Progenitor cell of endocrine pancreas (in vitro differentiated cells): ENCODE measurements at places on chromosomes 5 and 9.

- no peak for DNase-seq
Observed at GRCh38 chr9:89498852-89499480, 1.1 kb upstream of the SEMA4D start.

- DNase-seq, result no peak
Observed at GRCh38 chr9:22740781-22741180, 294.2 kb downstream of the DMRTA1 start.

GRCh38 chr5:24110004-24110615 is 534.7 kb downstream of the CDH10 start:
- no peak for DNase-seq

GRCh38 chr5:33305572-33305971 is 135.2 kb upstream of the TARS1 start:
- DNase-seq, result no peak

DNA sequence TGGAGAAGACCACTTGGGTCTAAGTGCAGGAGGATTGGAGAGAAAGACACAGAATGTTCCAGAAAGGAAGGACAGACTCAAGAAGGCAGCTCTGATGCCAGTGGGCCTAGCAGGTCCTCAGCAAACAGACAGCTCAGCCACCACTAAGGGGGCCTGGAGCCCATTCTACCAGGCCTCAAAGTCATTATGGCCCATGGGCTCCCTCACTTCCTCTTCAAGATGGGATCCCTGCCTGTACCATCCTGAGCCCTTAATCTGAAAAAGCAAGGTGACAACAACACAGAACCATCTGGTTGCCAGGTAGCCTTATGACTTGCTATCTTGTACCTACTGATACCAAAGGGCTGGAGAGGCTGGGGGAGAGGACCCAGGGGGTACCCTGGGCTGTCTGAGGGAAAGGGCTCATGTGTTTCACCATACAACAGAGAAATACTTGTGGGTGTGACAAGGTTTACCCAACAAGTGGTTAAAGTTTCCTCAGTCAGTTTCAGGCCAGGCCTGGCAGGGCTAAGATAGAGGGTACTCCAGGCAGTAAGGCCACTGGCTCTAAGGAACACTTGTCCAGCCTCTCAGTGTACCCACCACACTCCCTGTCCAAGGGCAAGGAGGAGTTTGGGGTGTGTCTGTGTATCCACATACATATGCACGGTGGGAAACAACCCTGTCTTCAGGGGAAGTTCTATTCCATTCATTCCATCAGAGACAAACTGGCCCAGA is 30.7 kb downstream of the TCF7 start:
- DNase-seq, result no peak

- no peak for DNase-seq
Observed at GRCh38 chr5:149402291-149402690, 23.2 kb upstream of the IL17B start.

GRCh38 chr5:154740483-154740882 is 14.7 kb upstream of the LARP1 start:
- DNase-seq, result no peak

GRCh38 chr9:127742435-127743088 is 7.5 kb upstream of the TOR2A start:
- peak; percentile 97 for DNase-seq

DNA sequence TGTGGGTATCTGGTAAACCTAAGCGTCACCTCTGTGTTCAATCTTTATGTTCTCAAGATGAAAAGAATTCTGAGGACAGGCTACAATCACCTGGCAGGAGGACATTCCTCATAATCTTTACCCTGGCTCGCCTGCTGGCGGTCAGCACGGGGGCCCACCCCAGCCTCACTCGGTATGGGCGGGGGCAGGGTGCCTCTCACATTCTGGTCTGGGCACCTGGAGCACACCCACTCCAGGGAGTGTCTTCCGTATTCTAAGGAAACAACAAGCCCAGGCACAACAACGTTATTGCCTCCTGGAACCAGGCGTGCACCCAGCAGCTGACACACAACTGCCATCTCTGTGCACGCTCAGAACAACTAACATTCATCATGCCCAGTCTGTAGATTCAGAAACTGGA is 179.8 kb downstream of the ROR2 start:
- no peak for DNase-seq
